ENCODE measurements at places on chromosomes 1 and 21. TPM values are rescaled to one million over a fixed set of nuclear protein-coding genes. Genes with fewer than 3 reads are reported as not detected.

Gene ZMYND12
- 0.32 TPM for total RNA-seq

Gene CIART
- total RNA-seq: 1.7 TPM

Gene SH3GLB1
- 35.0 TPM for total RNA-seq

Gene VANGL1
- total RNA-seq: 25.2 TPM

Gene EFCAB7
- total RNA-seq: 2.6 TPM

Gene NOS1AP
- 0.16 TPM for total RNA-seq

All from bladder microvascular endothelial cell (primary cell).